ENCODE measurements at places on chromosomes 4 and X.
A peak's percentile ranks its signal among the peaks of the same experiment; 100 is the strongest.

DNA sequence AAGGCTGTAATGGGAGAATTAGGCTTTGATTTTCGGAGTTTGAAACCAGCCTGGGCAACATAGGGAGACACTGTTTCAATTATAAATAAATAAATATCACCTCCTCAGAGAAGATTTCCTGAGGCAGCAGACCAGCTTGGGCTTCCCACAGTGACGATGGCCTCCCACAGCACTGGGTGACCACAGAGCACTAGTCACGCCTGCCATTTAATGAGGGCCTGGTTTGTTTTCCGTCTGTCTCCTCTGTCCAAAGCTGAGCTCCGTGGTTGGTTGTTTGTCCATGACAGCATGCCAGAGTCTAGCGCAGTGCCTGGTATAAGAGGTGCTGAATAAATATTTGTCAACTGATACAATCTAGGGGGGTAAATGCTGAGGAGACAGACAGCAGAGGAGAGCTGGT is 10.4 kb upstream of the PDGFRA start:
- no peak for DNase-seq

- DNase-seq, result no peak
Observed at GRCh38 chr4:243426-243825, 61.8 kb downstream of the ZNF732 start.

DNA sequence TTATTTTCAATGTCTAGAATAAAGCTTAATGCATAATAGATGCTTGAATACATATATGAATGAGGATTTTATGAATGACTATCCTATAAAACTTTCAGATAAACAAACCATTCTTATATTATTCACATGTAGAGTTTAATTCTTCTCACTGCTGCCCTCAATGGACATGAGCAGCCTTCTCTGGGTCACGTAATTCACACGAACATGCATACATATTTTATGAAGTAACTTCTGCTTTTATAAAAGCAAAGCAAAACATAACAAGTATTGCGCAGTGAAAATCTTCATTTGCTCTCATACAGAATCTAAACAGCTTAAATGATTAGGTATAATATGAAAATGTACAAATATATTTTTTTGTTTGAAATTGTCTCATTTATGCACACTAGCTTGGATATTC is 116.7 kb downstream of the TMA16 start:
- DNase-seq, result no peak

DNA sequence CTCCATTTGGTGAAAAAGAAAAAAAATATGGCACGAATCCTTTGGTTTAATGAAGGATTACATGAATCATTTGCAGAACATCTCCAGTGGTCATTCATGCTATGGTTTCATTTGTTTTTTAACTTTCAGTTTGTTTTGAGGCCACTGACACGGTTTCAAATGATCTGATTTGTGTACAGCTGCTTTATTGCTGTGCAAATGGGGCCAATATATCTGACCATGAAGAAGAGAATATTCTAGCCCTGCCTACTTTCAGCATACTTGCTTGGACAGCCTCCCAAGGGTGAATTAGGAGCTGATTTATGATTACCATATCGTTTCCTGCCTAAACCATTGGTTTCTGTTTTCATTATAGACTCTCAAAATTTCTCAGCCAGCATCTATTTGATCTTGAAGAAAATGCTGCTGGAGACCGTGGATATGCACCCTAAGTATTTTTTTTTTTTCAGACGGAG is 30.7 kb downstream of the SPARCL1 start:
- no peak for DNase-seq

DNA sequence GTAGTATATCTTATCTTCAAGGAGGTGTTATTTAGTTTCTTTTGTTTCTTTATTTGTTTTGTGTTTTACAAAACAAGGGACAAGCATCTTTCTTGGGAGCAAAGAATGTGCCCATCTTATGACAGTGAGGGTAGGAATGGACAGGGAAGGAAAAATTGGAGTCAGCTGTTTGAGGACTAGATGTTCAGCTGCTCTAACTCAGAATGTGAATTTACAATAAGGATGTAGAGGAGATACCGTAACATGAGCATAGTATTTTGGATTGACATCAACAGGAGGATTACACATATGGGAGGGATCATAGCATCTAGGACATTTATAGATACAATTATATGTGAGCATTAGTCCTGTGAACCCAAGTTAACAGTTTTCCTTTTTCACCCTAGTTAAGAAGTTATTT is 89.0 kb upstream of the GK2 start:
- no peak for DNase-seq

- DNase-seq, result no peak
Observed at GRCh38 chr4:141587897-141588296, 48.5 kb upstream of the IL15 start.

DNA sequence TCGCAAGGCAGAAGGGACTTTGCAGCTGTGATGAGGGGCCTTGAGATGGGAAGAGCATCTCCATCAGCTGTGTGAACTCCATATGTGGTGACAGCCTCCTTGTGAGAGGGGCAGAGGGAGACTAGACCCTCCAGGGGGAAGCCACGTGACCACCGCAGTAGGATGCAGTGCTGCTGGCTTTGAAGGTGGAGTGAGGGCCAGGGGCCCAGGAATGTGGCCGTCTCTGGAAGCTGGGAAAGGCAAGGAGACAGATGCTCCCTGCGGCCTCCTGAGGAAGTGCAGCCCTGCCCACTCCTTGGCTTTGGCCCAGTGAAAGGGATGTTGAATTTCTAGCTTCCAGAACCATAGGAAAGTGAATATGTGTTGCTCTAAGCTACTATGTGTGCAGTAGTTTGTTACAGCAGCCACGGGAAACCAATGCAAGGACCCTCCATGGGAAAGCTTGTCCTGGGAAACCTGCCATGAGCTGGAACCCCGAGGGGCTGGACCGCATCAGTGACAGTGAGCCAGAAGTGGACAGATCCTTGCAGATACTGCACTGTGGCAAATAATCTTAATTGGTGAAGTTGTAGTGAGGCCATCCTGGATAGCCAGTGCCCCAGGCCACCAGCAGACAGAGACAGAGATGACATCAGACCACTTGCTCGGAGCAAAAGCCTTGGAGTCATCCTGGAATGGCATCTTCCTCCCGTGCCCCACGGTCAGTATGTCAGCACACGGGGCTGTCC is 35.4 kb upstream of the SORCS2 start:
- peak; percentile 67 for DNase-seq

DNA sequence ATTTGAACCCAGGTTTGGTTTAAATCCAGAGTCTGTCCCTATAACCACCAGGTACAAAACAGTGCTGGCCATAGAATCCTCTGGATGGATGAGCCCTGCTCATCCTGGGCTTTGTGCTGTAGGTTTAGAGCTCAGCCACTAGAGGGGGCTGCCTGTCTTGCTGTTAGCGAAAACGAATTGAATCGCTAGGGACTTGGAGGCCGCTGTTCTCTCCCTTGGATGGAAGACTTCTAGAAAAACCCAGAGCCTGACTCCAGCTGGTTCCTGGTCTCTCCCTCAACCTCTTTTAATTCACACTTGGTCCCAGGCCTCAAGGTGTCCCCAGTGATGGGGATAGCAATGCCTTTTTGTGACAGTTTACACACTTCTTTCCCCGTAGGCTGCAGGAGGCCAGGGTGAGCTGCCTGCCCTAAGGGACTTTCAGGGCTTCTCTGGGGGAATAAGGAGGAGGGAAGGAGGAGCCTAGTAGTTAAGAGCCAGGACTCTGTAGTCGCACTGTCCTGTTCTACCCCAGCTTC is 8.7 kb downstream of the RIPPLY1 start:
- peak; percentile 57 for DNase-seq

DNA sequence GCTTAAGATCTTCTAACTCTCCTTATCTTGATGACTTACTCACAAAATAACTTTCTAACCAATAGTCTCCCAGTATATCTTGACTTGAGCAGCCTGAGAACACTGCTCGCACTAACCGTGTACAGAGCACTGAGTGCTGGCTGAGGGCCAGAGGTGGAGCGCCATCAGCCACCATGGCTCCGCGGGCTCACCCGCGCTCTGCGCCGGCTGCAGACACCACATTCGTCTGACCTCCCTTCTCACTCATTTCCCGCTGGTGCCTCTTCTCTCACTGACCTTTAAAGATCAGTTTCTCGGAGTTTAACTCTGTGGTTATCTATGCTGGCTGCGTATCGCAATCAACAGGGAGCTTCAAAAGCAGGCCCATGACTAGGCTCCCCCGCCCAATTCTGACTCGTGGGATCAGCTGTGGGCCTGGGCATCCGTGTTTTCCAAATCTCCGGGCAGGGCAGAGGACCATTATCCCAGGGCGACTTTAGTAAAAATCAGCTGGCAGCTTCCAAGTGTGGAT is 78.6 kb downstream of the HAUS3 start:
- DNase-seq, result no peak

DNA sequence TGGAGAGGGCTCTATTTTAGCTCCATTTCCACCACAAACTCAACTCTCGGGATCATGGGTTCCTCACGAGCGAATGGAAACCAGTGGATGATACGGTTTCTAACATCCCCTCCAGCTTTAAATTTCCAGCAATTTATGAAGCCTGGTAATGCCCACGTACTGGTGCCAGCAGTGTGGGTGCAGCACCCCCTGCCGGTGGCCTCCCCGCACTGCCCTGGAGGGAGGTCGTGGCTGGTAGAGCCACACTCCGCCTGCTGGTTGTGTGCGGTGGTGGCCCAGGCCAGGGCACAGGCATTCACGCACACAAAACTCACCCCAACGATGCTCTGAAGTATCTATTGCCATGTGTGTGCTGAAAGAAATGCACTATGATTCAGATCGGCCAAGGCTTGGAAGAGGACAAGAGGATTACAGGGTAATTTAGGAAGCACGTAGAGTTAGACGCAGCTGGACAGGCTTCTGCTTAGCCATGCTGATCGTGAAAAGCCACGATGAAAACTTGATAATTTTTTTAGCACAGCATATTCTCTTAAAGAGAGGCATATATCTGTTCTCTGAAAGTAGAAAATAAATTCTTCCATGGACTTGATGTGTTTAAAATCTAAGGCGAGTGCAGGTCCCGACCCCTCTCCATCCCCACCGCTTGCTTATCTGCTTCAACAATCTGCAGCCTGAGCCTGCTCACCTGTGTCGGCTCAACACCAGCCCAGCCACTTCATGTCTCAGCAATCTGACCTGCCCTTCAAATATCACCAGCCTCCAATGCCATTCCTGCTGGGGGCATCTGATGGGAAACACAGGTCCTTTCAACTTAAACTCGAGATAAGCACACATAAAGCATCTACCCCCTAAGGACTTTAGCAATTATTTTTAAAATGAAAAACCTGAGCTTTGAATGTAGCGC is 59.1 kb downstream of the SCD5 start:
- peak; percentile 97 for DNase-seq

DNA sequence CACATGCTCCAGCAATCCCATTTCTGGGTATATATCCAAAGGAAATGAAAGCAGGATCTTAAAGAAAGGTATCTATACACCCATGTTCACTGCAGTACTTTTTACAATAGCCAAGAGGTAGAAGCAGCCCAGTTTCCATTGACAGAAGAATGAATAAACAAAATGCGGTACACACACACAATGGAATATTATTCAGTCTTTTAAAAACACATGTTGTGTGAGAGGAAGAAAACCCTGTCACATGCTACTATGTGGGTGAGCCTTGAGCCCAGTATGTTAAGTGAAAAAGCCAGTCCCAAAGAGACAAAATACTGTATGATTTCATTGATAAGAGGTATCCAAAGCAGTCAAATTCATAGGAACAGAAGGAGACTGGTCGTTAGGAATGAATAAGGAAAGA is 6.3 kb downstream of the ANXA3 start:
- DNase-seq, result no peak

DNA sequence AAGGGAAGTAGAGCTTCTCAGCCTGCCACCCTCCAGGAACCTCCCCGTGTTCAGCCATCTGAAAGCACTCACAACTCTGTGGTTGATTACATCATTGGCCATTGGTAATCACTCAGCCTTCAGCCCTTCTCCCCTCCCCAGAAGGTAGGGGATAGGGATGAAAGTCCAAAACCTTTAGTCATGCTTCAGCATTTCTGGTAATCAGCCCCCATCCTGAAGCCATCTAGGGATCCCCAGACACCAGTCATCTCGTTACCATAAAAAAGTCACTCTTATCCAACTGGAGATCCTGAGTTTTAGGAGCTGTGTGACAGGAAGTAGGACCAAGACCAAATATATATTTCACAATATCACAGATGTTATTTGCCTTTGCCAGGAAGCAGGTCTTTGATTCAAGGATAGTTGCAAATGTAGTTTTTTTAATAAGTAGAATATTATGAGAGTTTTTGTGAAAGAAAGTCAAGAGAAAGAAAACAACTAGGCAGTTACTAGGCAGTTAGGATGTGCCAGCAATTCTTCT is 364.6 kb upstream of the NOCT start:
- no peak for DNase-seq

DNA sequence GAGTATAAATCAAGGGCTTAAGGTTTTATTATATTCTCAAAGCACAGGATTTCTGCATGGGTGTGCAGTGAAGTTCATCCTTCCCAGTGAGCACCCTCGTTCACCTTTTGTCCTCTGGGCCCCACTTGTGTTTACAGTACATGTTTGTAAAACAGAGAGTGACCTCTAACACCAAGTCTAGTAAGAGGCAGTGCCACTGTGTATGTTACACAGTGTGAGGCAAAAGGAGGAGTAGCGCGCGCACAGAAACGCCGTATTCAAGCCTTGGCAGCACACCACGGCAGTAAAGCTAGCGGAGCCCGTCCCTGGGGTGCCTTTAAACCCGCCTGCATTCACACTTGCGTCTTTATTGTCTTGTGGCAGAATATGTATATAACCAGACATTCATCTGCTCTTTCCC is 51.9 kb downstream of the CCNI start:
- DNase-seq, result no peak

DNA sequence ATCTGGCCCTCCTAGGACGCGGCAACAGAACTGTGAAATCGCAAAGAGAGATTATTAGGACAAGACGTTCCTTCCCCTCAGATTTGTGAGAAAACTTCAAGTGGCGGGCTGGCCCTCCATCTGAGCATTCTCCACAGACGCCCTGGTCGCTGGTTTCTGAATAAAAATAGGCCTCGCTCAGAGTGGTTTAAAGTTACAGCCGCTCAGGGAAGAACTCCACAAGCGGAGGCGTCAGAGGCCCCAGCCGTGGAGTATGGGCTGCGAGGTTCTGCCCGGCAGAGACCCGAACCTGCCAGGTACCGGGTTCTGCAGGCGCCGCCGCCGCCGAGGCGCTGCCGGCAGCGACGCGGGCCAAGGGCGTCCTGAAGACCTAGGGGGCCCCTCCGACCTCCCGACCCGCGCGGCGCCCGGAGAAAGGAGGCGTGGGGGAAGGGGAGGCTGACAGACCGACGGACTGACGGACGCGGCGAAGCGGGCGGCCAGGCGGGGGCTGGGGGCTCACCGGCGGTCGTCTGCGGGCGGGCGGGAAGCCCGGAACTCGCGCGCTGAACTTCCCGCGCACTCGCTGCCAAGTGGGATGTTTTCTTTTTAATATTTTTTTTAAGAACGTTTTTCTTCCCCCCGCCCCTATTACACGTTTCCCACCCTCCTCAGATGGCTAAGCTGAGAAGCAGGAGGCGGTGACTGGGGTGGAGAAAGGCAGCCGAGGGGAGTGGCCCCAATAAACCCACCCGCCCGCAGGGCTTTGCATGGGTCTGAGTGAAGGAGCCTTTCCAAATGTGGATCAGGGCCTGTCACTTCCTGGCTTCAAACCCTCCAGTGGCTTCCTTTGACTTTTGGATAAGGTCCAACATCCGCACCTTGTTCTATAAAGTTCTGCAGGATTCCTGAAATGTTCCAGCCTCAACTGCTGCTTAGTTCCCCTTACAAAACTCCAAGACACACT is at the start of gene PABPC4L:
PABPC4L (minus strand) TSS at position 574 of the 946 bp plus-strand sequence. CDS start 770 bp downstream, outside the sequence.
- DNase-seq, result peak; percentile 27

All from H1 (cell line).